Stimulated activated CD4-positive, alpha-beta T cell treated with anti-CD3 and anti-CD28 coated beads, TNF-alpha, amount 100 ng/mL, for 4 hours (primary cell): ENCODE measurements at places on chromosomes 16 and 17.
A peak's percentile ranks its signal among the peaks of the same experiment; 100 is the strongest.

- no peak for DNase-seq
Measured at GRCh38 chr16:5054876-5055865, 10.6 kb downstream of the C16orf89 start.

DNA sequence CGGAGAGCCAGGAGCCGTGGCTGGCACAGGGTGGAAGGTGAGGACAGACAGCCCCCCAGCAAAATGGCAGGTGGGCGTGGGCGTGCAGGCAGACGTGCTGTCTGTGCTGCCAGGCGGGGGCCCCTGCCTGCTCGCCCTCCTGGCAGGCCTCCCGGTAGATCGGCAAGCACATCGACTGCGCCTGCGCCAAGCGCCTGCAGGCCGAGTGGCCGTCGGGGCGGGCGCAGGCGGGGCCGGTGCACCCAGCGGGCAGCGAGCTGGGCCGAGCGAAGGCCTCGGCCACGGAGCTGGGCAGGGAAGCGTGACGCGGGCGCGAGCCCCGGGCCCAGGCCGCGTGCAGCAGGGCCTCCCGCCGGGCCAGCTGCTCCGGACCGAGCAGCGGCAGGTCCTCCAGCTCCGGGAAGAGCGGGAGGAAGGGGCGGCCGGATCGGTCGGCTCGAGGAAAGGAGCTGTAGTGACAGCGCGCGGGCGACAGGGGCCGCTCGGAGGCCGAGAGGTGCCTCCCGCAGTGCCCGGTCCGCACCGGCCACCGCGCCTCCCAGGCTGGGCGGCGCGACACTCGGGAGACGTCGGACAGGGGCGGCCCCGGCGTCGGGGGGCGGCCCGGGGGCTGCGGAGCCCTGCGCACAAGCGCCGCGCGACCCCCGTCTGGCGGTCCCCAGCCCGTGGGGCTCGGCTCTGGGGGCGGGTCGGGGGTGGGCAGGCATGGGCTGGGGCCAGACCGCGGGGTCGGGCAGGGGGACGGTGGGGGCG, 16.9 kb downstream of the GRIN2C start:
- DNase-seq: no peak

DNA sequence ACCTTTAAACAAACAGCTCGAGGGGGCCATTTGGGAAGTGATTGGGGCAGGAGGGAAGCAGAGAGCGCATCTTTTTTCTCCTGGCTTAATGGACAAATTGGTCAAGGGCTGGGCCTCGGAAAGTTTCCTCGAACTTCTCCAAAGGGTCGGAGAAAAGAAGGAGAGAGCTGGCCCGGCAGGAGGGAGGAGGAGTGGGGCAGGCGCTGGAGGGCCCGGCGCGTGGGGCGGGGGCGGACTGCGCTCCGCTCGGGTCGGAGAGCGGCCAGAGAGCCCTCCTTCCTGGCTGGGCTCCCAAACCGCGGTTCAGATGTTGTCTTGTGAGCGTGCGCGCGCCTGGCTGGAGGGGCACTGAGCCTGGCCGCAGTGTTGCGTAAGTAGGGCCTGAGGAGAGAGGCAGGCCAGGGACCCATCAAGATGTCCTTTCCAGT, 1.2 kb downstream of the MMP2 start:
- no peak for DNase-seq

DNA sequence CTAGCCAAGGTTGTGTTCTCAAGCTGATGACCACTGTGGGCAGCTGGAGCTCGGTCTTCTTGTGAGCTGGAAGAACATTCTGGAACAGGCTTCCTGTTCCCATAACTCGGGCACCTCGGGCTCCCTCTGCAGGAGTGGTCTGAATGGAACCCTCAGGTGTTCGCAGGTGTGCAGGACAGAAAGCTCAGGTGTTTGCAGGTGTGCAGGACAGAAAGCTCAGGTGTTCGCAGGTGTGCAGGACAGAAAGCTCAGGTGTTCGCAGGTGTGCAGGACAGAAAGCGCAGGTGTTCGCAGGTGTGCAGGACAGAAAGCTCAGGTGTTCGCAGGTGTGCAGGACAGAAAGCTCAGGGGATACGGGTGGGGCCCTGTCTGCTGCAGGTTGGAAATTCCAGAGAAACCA, 109.0 kb upstream of the CACNG5 start:
- DNase-seq: no peak

DNA sequence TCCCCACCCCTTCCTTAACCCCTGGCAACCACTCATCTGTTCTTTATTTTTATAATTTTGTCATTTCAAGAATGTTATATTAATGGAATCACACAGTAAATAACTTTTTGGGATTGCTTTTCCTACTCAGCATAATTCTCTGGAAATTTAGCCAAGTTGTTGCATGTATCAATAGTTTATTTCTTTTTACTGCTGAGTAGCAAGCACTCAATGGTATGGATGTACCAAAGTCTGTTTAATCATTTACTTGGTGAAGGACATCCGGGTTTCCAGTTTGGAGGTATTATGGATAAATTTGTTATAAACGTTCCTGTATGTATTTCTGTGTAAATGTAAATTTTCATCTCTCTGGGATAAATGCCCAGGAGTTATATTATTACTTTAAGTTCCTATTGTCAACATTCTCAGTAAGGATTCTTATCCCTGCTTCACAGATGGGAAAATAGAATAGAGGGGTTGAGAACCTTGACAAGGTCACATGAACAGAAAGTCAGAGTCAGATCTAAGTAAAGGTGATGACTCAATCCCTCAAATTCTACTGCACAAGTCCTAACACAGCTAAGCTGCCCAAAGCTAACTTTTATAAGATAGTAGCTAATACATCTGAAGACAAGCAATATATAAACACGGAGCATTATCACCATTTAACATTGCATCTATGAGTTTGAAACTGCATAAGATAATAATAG, 62.4 kb upstream of the MTMR4 start:
- DNase-seq: no peak

- no peak for DNase-seq
Measured at GRCh38 chr16:31186176-31186575, 6.2 kb downstream of the FUS start.

DNA sequence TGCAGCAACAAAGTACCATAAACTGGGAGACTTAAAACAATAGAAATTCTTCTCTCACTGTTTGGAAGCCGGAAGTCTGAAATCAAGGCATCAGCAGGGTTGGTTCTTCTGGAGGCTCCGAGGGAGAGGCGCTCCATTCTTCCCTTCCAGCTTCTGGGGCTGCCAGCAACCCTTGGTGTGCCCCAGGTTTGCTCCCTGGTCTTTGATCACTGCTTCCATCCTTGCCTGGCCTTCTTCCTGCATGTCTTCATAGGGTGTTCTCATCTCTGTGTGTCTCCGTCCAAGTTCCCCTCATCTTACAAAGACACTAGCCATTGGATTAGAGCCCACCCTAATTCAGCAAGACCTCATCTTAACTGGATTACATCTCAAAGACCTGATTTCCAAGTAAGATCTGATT, 35.3 kb upstream of the LRRC75A start:
- DNase-seq: no peak

- DNase-seq: no peak
Measured at GRCh38 chr17:9401434-9401833, 174.2 kb downstream of the STX8 start.

DNA sequence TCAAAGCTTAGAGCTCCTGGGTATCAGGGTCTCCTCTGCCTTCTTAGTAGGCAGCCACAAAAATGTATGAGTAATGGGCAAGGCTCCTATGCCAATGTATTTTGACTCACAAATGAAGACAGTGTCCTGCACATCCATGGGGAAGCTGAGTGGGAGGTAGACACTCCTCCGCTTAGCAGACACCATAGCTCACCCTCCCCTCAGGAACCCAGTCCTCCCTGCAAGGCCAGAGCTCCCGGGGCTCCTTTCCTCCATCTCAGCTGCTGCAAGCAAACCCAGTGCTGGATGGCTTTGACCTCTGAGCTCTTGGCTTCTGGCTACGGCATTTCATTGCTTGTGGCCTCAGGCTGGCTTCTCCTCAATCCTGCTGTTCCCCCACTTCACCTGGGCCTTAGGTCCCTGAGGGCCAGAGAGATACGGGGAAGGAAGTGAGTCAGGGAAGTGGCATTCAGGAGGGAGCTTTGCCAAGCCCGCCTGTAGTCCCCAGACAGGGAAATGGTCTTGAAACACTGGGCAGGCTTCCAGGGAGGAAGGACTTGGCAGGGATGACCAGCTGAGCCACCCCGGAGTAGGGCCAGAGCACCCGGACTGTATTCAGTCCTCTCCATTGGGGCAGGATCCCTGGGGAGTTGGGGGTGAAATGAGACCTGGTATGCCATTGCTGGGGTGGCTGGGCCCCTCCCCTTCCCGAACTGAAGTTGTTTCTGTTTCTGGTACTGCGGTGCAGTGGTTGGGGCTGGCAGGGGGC, 4.5 kb downstream of the ABCC3 start:
- no peak for DNase-seq

- no peak for DNase-seq
Measured at GRCh38 chr17:12623220-12623848, 42.4 kb upstream of the MYOCD start.

DNA sequence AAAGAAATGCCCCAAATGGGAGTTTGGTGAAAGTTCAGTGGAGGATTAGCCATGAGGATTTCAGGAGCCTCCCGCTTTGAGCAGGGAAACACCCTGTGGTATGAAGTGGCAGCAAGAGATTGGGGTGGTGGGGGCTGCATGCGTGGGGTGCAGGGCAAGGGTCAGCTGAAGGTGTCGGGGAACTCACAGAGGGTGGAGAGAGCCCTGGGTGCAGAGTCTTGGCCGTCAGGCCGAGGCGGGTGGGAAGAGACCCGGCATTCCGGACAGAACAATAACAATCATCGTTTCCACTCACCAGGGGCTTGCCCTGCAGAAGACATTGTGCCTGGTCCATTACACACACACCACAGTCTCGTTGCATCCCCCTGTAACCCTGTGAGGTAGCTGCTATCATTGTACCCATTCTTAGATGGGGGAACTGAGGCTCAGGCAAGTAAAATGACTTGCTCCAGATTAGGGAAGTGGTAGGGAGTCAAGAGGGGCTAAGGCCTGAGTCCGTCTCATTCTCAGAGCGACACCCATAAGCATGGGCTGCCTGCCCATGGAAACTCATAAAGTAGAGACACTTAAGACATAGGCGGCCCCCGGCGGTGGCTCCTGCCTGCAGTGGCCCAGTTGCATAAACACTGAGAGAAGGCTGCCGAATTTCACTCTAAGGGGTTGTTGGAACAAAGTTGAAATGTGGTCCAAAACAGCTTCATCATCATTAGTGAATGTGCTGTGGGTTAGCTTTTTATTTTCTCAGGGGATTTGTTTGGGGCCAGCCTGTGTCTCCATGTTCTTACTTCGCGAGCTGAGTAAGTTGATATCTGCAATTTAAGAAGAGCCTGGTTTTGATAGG, 93.3 kb downstream of the CMIP start:
- DNase-seq: no peak

DNA sequence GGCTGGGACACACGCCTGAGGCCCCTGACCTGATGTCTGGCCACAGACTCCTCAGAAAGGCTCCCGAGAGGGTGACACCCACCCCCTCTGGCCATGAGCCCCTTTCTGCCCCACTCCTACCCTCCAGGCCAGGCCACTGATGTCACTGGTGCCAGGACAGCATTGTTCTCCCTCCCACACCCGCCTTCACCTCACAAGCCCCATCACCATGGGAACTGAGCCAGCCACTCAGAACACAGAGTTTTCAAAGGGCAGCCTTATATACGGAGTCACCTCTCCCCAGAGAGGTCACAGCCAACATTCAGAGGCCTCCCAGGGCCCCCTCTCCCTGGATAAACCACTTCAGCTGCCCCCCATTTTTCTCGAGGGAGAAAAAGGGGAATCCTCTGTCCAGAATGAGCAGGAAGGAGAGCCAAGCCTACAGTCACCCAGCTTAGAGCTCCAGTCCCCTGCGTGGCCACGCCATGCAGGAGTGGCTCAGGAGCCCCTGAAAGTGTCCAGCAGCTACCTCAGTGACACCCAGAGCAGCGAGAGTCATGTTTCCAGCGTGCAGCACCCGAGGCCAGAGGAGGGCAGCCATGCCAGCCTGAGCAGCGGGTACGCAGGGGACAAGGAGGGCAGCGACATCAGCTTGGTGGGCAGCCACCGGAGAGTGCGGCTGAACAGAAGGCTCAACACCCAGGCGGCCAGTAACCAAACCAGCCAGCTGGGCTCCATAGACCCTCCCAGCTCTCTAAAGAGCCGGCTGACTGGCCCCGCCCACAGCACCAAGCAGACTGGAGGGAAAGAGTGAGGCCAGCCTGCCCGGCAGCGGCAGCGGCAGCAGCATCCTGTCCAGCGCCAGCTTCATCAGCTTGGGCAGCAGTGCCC, at the start of gene C16orf82:
C16orf82 (plus strand) TSS at position 260 of the 870 bp plus-strand sequence.
- no peak for DNase-seq

- no peak for DNase-seq
Measured at GRCh38 chr16:57764006-57764340, 28.4 kb downstream of the KATNB1 start.

DNA sequence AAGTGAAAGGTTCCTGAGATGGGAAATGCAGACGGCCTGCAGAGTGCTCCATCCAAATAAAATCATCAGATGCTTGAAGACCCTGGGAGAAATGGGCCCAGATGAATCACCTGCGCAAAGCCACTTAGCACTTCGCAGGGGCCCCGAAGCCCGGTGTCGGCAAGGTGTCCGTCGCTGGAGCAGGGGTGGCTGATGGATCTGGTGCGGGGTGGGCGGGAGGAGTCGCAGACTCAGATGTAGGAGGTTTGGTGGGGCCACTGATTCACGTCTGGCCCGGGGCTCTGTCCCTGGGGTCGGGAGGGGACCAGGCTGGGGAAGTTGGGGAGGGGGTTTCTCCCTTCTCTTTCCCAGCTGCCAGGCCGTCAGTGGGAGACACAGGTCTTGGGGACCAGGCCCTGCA, 21.6 kb upstream of the SSTR5 start:
- DNase-seq: no peak

- DNase-seq: peak; percentile 47
Measured at GRCh38 chr17:82882715-82883418, 43.0 kb upstream of the ZNF750 start.

DNA sequence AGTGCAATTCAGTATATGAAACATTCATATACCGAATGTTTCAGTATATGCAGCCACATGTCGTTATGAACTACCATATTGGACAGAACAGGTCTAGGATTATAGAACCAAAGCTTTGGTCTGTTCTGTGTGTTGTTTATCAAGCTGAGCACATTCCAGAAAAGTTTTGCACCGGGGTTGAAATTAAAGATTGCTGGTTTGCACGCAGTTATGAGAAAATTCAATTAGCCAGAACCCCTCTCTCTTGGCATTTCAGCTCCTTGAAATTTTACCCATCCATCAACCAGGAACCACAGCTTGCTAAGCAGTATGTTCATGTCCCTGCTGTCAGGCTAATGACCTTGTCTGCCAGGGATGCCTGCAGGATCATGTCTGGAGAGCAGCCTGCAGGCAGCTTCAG, 9.5 kb downstream of the KRT32 start:
- no peak for DNase-seq

DNA sequence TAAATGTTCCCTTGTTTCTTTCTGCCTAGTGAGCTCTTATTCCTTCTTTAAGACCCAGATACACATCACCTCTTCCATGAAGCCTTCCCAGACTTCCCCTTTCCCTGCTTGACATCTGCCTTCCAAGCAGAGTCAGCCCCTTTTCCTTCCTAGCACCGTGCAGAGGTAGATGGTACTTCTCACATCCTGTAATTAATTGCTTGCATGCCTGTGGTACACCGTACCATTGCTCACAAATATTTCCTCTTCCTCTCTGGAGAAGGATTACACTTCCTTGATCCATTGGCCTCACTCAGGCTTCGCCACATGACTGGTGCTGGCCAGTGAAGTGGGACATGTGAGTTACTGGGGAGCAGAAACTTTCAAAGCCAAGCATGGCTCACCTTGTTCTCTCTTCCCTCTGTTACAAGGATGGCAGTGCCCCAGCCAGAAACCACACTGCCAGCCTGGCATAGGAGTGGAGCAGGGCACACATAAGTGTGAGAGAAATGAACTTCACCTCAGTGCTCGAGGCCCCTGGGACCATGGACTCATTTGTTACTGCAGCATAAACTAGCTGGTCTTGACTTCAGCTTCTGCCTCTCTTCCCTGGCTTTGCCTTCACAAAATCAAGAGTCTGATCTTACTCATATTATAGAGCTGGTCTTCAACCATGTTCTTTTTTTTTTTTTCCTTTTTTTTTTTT, 44.0 kb downstream of the SOST start:
- DNase-seq: no peak
